Stimulated activated CD4-positive, alpha-beta T cell treated with anti-CD3 and anti-CD28 coated beads, TNF-alpha, amount 100 ng/mL, for 1 hour (primary cell): ENCODE measurements at places on chromosomes 12 and 14.

GRCh38 chr12:25578411-25579143 lies 25.5 kb upstream of the LMNTD1 start:
- DNase-seq: no peak

DNA sequence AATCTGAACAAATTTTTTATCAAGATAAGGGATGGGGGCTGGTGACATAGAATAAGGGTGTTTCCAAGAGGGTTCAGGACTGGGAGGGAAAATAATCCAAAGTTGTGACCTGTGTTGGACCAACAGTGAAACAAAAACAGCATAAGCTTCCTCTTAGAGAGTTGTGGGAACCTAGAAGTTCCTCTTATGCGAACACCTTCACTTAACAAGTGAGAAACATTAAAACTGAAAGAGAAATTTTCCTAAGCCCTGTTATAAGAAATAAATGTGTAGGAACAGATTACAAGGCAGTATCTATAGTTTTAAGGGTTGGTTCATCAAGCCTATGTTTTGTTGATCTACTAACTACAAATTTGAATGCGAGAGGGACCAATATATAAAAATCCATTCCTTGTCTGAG lies 58.4 kb downstream of the LLPH start:
- DNase-seq: no peak

GRCh38 chr14:63504648-63505047 lies 38.5 kb downstream of the PPP2R5E start:
- no peak for DNase-seq

DNA sequence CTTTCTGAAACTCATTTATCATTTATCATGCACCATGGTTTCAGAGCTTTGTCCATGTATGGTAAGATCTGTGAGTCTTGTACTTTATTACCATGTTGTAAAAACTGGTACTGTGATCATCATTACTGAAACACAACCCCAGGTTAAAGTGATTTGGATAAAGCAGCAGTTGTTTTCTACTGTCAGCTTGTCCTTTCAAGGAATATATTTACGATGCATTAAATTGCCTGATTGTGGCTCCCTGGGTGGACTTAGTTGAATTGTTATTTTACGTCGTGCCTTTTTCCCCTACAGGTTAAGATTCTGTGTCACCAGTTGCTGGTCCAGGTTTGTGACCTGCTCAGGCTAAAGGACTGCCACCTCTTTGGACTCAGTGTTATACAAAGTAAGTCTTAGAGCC lies 46.1 kb downstream of the FRMD6 start:
- no peak for DNase-seq

DNA sequence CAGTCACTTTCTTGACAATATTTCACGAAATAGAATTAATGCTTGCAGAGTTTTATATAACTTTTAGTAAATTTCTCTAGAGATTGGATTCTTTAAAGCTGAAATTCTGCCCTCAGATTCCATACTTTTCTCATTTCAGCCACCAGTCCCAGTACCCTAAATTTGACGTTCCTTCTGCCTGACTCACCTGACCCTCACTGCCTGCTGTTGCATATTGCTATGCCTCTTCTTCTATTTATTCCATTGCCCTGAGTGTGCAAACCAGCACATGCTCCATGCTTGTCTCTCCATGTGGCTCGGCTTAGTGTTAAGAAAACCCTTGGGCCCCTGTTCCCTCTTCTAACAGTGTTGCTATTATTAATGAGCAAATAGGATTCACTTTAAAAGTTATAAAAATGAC lies 533.3 kb downstream of the LRFN5 start:
- DNase-seq: no peak

DNA sequence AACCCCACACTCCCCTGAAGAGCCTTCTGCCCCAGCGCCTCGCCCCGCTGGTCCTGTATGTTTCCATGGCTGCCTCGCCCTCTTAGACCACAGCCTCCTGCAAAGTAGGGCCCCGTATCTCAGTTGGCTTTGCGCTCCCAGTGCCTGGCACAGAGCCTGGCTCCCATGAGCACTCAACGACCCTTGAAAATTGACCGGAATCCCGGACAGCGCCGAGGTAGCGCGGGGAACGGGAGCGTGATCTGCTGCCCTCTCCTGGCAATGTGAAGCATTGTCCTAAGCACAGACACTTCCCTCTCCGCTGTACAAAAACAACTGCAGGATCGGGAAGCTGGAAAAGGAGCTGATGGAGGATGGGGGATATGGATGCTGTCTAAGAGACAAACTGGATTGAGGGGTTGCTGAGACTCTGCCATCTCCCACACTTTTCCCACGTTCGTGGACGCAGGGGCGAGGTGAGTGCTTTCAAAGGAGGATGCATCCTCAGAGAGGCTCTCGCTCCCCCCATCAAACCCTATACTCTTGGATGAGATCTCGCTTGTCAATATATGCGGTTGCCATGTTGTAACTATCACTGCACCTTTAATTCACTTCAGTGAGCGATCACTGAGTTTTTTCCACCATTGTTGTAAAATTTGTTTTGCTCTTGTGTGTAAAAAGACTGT lies 10.7 kb upstream of the FKBP4 start:
- no peak for DNase-seq

GRCh38 chr12:115687094-115687493 lies 590.4 kb downstream of the MED13L start:
- no peak for DNase-seq

DNA sequence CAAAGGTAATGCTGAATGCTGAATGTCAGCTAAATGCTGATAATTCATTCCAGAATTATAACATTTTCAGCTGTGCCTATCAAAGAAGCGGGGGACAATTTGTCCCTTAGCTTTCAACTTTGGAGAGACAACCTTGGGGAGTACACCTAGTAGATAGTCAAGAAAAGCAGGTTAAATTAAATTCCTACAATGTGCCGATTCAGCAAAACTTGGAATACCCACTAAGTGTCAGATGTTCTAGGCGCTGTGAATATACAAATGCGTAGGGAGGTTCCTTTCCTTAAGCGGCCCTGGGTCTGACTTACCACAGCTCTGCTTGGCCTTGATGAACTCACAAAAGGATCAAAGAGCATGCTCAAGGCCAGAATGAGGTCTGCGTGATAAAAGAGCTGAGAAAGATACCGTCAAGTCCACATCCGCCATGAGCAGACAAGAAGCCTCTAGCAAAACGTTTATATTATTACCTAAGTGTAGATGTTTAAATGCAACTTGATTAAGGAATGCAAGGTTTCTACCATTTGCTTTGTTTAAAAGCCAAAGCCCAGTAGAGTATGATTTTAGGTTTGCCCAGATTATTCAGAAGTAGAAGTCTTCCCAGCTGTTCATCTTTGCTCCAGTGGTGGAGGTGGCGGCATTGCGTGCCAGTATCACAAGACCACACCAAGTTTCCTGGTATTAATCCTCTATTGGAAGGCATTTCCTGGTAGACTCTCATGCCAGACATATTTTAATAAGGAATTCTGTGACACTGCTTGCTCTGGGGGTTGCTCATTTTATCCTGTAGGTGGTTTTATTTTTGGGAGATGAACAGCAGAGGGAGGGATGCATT lies 368.6 kb downstream of the DPF3 start:
- no peak for DNase-seq

- DNase-seq: no peak
These were observed 14.3 kb downstream of the ISCA2 start for GRCh38 chr14:74507840-74508239.

DNA sequence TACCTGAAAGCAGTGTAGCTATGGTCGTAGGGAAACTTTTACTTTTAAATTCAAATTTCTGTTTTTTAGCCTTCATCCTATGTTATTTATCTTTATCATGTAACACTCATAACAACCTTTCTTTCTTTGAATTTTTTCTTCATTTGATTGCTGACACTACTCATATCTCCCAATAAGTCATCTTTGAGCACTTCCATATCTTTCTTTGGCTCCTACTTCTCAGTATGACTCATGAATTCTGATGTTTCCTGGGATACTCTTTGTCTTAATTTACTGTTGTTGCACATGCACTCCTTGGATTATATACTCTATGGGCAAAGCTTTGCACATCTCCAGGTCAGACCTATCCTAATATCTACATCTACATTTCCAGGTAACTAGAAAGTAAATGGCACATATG lies 18.1 kb upstream of the IAPP start:
- no peak for DNase-seq
